ENCODE measurements at places on chromosomes 3 and 15. TPM values are rescaled to one million over a fixed set of nuclear protein-coding genes. Genes with fewer than 3 reads are reported as not detected.

DNA sequence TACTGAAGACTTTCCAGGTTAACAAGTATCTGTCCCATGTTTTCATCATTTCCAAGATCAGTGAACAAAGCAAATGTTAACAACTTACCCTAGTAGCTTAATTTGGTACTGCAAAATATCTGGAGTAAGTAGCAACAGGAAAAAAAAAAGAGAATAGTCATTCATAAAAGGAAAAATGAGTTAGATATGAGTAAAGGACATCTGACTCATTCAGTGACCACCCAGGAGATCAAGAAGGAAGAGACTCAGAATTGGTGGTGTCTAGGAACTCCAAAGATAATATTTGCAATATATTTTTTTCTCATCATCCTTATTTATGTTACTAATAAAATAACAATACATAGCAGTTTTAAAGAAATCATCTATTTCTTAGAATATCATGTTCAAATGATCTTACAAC, 253.8 kb upstream of the COL8A1 start:
- no peak for DNase-seq

Gene LEKR1
- total RNA-seq: 0.18 TPM

- peak; percentile 68 for DNase-seq
Observed at GRCh38 chr15:52217186-52217585, 26.0 kb upstream of the GNB5 start.

DNA sequence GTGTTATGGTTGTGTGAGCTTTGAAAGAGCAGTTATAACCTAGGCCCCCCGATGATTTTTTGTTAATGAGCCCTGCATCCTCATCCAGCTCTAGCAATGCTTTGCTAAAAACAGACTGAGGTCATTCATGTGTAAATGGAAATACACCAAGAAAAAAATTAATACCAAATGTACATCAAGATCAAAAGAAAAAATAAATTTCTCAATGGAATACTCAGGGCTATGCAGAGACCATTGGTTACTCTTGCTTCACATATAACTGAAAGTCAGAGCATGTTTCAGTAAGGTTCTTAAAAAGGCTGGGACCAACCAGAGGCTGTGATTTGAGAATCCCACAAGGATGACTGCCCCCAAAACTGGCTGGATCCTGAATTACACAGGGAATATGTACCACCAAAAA, 48.0 kb downstream of the ARHGAP31 start:
- DNase-seq: no peak

GRCh38 chr3:194307849-194308248, 43.3 kb downstream of the CPN2 start:
- DNase-seq: no peak

Gene C3orf49
- total RNA-seq: not detected

GRCh38 chr3:11576453-11576852, 67.3 kb downstream of the VGLL4 start:
- no peak for DNase-seq

Gene ALDH1L1
- total RNA-seq: 2.0 TPM

Gene MITF
- 1.3 TPM for total RNA-seq

Gene GOLGA6L4
- 3.5 TPM for total RNA-seq

DNA sequence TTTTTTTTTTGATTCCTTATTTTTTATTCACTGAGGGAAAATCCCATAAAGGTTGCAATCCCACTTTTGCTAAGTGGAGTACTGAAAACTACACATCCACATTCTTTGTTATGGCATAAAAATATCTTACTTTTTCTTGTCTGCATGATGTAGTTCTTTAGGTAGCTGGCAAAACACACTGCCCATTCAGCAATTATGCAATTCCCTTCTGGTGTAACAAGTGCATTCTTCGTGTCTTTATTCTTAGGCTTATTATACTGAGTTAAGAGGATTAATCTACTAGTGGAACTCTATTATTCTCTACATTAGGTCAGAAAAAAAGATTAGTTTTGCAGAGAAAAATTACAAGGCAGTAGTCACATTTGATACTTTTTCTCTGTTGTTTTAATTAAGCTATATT, 403.8 kb upstream of the GBE1 start:
- no peak for DNase-seq

- peak; percentile 56 for DNase-seq
Observed at GRCh38 chr3:12495749-12496452, 11.6 kb downstream of the TSEN2 start.

DNA sequence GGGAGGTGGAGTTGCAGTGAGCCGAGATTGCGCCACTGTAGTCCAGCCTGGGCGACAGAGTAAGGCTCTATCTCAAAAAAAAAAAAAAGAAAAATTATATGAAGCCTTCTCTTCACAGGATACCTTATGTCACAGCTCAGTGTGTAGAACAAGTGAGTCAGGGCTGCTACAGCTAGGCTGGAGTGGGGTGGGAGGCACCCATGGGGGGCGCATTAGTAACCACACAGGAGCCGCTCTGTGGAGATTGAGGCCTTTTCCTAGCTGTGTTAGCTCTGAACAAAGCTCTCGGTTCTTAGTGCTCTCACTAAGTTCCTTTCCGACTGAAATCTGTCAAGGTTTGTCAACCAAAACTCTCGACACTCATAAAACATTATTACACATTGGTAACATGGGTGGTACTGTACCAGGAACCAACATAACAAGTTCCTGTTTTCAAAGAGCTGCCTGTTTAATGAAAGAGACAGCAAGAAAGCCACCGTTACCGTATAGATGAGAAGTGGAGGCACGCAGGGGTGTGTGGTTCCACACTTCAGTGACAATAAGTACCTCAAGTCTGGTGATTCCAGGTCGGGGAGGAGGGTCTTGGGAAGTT, 4.5 kb downstream of the LRRC31 start:
- no peak for DNase-seq

- DNase-seq: no peak
Observed at GRCh38 chr15:28933710-28934445, 48.1 kb downstream of the APBA2 start.

Gene TMEM108
- total RNA-seq: 10.2 TPM

GRCh38 chr15:93583552-93583951, 494.5 kb upstream of the RGMA start:
- DNase-seq: no peak

Gene P2RY13
- not detected for total RNA-seq

DNA sequence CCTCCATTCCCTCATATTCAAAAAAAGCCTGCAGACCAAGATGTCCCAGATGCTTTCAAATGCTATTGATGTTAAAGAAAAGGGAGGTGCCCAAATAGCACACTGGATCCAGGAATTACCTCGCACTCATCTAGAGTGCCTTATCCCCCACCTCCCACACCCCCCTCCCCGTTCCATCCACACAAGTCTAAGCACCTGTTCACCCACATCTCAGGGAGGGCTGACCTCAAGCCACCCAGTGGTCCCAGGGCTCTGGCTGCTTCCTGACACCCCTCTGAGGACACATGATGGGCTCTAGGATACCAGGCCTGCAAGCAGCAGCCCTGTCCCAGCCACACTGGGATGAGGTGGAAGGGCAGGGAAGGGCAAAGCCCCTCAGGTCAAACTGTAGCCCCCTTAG, 4.8 kb downstream of the RBPMS2 start:
- DNase-seq: no peak

Gene UPK1B
- 0.41 TPM for total RNA-seq

DNA sequence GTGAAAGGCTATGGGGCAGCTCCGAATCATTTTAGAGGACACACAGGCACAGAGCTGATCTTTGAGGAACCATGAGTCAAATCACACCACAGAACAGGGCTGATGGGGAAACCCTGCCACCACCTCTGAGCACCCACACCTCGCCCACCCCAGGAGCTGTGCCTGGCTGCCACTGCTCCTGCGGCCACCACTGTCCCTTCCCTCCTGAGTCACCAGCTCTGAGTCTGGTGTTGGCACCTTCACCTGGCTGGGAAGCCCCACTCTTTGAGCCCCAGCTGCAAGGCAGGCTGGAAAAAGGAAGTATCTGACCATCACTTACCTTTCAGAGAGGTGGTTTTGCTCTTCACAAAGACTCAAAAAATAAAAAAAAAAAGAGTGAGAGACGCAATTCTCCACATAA, 63.6 kb upstream of the MEF2A start:
- no peak for DNase-seq

GRCh38 chr3:38565339-38566214, 69.4 kb downstream of the EXOG start:
- no peak for DNase-seq

Gene CHRNA7
- total RNA-seq: 5.6 TPM

Gene EFCAB12
- 0.34 TPM for total RNA-seq

DNA sequence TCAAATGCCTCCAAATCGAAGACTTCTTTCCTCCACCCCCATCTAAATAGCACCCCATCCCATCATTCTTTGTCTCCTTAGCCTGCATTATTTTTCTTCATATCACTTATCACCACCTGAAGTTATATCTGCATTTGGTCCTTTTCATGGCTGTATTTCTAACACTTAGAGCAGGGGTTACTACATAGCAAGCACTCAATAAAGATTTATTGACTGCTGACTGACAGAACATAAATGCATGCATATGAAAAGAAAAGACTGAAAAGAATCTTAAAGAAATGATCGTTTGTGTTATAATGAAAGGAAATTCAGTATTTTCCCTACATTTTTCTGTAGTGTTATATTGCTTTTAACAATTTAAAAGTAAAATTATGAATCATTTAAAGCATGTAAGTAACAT, 1.4 kb downstream of the LRRC31 start:
- no peak for DNase-seq

GRCh38 chr3:117589454-117589853, 879.9 kb downstream of the TUSC7 start:
- no peak for DNase-seq

Gene TCF12
- 92.9 TPM for total RNA-seq

Gene CHSY1
- 57.4 TPM for total RNA-seq

GRCh38 chr3:128067489-128067888, 15.3 kb downstream of the SEC61A1 start:
- no peak for DNase-seq

Gene GOLGA8J
- 0.33 TPM for total RNA-seq

GRCh38 chr15:67179411-67179995, 75.0 kb downstream of the AAGAB start:
- no peak for DNase-seq

DNA sequence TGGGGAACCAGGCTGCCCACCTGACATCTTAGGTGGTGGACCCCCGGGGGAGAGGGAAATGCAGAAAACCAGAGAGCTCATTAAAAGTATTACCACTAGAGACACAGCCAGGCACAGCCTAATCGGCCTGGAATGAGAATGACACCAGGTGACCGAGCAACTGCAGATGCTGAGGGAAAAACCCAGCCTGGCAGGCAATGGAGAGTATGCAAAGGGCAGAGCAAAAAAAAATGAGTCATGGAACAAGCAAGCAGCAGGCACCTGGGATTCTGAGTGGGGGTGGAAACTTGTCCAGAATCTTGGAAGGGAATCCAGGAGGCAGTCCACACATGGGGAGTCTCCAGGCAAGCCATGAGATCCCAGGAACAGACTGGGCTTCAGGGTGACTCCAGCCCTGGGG, 183.7 kb upstream of the LRRN1 start:
- DNase-seq: no peak

GRCh38 chr15:69734699-69735098, 282.1 kb downstream of the RPLP1 start:
- no peak for DNase-seq

Gene CHRFAM7A
- total RNA-seq: 8.7 TPM

DNA sequence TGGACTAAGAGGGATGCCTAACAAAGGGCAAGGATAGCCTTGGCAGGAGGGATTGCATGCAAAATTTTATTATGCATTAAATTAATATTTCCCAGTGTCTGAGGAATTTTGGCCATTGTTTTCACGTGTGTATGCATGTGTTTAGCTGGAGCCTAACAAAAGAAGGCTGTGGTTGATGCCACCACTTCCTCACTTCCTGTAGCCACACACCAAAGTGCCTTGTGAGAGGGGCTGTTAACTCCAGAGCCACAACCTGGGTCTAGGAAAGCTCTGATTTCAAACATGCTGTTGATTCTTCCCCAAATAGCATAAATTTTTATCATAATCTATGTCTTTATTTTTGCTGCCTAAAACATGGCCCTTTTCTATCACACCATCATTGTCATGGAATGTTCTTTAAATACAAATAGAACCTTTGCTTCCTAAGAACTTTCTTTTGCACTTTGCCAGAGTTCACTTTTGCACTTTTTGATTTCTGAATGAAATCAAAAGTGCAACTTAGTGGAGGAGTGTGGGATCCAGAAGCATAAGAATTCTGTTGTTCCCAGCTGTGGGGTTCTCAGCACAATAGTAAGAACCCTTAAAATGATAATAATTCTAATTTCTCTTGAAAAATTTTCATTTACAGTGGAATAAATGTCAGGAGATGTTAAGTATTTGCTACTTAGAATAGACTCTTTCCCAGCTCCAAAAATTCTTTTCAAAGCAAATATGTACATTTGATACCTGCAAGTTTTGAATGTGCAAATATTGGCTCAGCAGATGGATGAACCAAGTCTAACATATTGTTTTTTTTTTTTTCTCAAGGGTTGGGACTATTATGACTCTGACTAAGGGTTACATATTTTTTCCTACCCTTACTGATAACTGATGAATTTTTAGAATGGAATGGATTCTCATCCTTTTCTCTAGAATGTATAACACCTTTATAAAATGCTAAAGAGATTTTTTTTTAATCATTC, 35.6 kb upstream of the SPTSSB start:
- DNase-seq: no peak

Gene PLSCR2
- total RNA-seq: 0.39 TPM

Gene ANKRD63
- total RNA-seq: 1.2 TPM

DNA sequence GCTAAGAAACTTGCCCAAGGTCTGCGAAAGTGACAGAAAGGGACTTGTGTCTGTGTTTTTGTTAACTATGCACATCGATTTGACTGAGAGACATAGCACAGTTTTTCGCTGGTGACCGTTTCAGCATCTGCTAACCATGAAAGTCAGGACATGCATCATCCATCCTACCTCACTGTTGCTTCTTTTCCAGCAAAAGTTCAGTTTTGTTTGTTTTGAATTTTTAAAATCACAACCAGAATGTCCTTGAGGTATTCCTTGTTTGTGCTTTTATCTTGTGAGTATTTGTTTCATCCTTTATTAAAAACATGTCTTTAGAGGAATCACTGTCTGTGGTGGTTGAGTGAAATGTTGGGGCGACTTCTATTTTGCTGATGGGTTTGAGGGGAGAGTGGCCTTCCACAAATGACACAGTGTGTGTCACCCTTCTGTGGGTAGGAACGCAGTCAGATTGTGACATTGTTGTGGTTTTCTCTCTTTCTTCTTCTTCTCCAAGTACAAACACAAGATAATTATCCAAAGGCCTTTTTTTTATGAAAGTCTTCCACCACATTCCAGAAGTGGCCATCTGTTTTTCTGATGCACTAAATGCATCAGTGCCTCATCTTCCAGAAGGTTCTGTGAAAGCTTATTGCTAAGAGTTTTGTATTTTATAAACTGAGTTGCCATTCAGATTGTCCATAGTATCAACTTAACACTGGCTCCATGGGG, 214.4 kb upstream of the NR2E3 start:
- DNase-seq: no peak

- DNase-seq: no peak
Observed at GRCh38 chr15:70447928-70448698, 315.2 kb downstream of the UACA start.

Gene ENTPD3
- total RNA-seq: 0.50 TPM

Measured in WTC11 (cell line).